ENCODE measurements at places on chromosomes 2 and 18.
A peak's percentile ranks its signal among the peaks of the same experiment; 100 is the strongest.

- no peak for DNase-seq
Observed at GRCh38 chr2:74083750-74084149, 64.0 kb downstream of the BOLA3 start.

- no peak for DNase-seq
Observed at GRCh38 chr2:13725945-13726344, 906.6 kb upstream of the LRATD1 start.

DNA sequence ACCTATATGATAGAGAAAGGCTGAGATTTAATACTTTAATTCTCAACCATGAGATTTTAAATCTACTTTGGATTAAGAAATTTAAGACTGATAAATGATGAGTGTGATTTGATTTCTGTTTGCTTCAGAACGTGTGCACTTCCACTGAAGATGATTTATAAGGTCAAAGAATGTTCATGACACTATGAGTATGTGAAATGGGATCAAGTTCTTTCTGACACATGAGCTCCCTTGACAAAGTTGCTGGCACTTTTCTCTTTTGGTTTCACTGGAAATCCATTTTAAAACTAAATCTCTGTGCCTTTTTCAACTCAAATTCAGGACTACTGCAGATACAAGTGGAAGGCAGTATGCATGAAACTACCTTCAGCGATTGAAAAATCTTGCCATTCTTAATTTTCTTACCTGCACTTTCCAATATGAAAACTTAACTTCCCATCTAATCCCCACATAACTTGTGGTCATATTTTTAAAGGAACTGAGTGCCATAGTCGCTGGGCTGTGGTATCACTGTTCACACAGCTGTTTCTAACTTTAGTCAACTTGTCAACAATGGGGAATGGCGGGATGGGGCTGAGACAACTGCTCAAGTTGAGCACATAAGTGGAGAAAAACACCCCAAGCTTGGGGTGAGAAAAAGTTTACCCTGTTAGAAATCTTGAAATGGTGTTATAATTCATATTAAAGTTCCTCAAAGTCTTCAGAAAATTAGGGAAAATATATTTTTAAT lies 51.8 kb upstream of the TTN start:
- DNase-seq, result no peak

GRCh38 chr2:215773728-215774127 lies 239.6 kb downstream of the MREG start:
- no peak for DNase-seq

DNA sequence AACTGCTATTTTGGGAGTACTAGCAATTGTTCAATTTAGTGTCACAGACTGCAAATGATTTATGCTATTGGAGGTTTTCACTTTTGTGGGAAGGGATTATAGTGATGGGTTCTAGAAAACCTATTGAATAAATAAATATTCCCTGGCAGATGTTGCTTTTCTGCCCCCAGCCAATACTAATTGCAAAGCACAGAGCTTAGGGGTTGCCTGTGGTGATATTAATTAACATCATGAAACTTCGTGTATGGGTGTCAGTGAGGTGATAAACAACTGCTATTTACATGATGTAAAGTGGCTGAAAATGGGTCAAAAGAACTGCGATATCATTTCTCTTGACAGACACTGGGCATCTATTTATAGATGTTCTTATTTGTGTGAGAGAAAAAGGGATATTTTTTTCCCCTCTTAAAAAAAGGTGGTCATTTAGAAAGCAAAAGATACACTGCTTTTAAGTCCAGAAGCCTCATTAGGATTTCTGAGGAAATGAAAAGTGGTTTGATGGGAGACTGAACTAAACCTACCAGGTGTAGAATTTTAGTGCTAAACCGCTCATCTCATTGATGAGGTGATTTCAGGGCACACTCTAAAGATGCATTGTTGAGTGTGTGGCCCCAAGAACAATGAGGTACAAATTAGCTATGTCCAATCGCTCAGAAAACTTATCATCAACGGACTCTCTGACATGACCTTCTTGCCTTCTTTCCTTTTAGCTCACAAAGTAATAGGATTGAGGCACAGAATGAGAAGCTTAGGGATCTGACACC lies 116.7 kb upstream of the CHST9 start:
- DNase-seq, result no peak

DNA sequence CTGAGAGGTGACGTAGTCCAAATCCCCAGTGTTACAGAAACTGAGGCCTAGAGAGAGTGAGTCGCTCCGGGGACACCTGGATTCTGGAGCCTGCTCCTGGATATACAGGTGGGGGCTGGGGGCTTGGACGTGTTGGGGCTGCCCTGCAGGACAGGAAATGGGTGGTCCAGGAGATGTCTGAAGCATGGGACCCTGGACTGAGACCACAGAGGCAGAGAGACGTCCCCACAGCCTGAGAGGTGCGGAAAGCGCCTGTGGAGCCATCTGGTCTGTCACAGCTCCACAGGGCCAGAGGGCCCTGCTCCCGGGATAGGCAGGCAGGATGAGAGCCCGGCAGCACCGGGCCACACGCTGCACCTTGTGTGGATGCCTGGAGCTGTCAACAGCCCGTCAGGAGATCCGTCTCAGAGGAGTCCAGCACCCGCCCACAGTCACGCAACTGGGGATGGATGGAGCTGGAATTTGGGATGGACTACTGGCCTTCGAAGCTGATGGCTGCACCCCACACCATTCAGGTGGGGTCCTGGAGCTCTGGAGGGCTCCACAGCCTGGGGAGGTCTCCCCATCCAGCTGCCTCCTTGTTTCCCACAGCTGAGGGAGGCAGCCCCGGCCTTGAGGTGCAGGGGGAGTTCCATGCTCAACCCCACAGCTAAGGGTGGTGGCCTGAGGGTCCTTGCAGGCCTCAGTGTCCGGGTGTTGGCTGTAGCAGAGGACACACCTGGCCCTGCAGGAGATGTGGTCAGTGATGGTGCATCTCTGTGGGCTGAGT lies 303.0 kb downstream of the NDUFA10 start:
- DNase-seq, result no peak

GRCh38 chr2:144605231-144605840 lies 85.4 kb upstream of the ZEB2 start:
- DNase-seq, result no peak

DNA sequence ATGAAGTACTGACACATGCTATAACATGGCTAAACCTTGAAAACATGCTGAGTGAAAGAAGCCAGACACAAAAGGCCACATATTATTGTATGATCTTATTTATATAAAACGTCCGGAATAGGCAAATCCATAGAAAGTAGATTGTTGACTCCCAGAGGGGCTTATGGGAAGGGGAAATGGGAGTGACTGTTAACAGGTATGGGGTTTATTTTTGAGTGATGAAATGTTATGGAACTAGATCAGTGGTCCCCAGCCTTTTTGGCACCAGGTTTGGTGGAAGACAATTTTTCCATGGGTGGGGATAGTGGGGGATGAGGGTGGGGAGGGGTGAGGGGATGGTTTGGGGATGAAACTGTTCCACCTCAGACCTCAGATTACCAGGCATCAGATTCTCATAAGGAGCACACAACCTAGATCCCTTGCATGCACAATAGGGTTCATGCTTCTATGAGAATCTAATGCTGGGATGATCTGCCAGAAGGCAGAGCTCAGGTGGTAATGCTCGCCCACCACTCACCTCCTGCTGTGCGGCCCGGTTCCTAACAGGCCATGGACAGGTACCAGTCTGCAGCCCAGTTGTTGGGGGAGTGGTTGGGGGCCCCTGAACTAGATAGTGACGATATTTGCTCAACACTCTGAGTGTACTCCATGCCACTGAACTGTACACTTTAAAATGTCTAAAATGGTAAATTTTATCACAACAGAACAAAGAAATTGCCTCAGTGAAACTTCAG lies 59.1 kb downstream of the EFEMP1 start:
- no peak for DNase-seq

GRCh38 chr2:174924061-174924693 lies 81.0 kb downstream of the CHN1 start:
- peak; percentile 57 for DNase-seq

- no peak for DNase-seq
Observed at GRCh38 chr2:133418021-133418420, 150.2 kb downstream of the NCKAP5 start.

- DNase-seq, result no peak
Observed at GRCh38 chr2:207744451-207744850, 25.3 kb downstream of the FZD5 start.

DNA sequence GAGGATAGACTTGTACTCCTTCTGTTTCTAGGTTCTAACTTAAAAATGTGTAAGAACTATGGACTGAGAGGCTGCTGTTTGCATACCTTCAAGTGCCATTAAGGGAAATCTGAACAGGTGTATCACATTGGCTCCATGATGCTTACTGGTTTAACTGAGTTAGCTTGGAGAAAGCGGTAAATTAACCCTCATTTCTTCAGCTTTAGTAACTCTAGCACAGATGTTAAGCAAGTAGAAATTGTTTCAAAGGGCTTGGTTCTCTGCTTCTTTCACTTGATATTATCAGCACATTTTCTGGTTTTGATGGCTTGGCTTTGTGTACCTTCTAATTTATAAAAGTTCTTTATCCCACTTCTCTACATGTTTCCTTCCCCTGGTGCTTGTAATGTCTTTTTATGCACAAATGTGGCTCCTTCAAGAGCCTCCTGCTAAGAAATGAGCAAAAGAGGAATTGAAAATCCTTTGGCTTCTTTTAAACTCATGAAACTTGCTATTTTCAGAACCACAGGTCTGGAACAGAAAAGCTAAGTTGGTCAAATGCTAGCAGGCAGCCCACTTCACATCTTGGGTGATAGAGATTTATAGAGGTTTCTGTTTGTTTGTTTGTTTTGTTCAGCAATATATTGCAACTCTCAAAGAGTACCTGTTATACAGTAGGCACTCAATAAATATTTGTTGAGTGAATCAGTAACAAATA lies 249.9 kb upstream of the THUMPD2 start:
- DNase-seq, result no peak

- no peak for DNase-seq
Observed at GRCh38 chr2:40592218-40592617, 140.3 kb upstream of the SLC8A1 start.

GRCh38 chr2:206392118-206392517 lies 51.2 kb upstream of the ADAM23 start:
- DNase-seq, result peak; percentile 57

DNA sequence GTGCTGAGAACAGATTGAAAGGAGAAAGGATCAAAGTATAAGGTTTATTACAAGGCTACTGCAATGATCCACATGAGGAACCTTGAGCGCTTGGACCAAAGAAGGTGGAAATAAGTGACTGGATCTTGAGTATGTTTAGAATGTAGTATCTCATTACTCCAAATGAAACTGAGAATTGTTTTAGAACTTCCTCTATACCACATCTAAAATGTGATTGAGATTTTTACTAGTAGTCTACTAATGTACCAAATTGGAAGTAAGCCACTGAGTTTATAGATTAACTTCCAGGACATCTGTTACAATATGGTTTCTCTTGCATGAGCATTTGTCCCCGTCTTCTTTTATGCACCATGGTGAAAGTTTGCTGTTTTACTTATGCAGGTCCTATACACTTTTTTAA lies 300.5 kb downstream of the SUCLG1 start:
- no peak for DNase-seq

GRCh38 chr2:29012211-29012681 lies 31.1 kb downstream of the TOGARAM2 start:
- no peak for DNase-seq

GRCh38 chr2:42878581-42878980 lies 86.2 kb upstream of the HAAO start:
- no peak for DNase-seq
